ENCODE measurements at places on chromosomes 5 and 9.

GRCh38 chr5:6049662-6050061 lies 328.7 kb downstream of the MED10 start:
- no peak for DNase-seq

GRCh38 chr5:84249918-84250630 lies 134.6 kb downstream of the EDIL3 start:
- no peak for DNase-seq

DNA sequence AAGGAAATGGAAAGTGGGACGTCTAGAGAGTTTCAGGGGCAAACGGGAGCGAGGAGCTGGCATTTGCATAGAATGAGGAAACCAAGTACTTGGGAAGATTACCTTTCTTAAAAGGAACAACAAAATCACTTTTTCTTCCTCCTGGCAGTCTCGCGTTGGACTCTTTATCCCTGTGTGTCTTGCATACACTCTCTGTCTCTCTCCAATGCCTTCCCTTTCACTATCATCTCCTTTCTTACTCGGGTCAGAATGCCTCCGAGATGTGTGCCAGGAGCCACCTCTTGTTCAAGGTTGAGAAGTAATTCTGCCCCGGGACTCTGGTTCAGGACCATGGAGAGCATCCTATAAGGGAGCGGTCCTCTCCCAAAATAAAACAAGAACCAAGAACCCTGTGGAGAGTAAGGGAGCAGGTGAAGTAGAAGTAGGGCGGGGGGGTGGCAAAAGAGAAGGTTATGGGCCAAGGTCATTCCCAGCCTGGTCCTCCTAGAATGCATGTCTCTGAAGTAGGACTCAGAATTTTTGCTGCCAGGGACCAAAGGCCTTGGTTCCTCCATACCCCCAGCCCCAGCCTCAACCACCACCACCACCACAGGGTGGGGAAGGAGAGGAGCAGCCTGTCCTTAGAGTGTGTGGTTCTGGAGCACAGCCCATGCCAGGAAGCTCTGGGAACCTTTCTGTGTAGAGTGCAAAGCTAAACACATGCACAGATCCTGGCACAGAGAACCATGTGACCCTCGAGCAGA lies 72.1 kb upstream of the ARAP3 start:
- DNase-seq, result no peak

- no peak for DNase-seq
Observed at GRCh38 chr5:65440456-65440855, 41.3 kb downstream of the ADAMTS6 start.

DNA sequence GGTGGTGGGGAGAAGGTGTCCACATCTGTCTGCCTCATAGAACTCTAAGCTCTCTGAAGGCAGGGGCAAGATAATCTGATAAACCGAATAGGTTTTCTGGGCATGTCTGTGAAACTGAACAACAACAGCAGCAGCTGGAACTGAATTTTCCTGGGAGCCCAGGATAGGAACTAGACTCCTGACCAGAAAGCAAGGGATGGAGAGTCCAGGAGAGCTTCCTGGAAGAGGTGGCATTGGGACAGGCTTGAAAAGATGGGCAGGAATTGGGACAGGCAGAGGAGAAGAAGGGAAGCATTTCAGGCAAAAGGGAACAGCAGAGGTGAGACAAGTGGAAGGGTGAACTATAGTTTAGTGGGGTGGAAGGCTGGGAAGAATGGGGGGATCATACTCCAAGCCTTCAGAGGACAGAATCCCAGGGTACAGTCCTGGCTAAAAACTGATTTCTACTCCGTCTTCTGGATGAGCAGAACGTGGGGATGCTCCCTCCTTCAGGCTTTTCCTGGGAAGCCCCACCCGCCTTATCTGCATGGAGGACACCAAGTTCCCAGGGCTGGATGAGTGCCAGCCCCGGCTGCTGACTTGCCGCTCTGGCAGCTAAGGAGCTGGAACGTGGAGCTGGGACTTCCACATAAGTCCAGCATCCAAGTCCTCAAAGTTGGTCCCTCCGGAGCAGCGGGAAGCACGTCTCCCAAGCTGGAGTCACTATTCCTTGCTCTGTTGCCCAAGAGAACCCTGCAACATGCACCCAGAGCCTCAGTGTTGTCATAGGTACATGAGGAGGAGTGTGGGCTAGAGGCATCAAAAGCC lies 13.9 kb upstream of the KIF12 start:
- DNase-seq, result no peak

- DNase-seq, result no peak
Observed at GRCh38 chr9:105396441-105396840, 51.4 kb upstream of the FSD1L start.

- no peak for DNase-seq
Observed at GRCh38 chr5:19885040-19885824, 102.8 kb downstream of the CDH18 start.

GRCh38 chr5:148806520-148806931 lies 19.9 kb upstream of the ADRB2 start:
- no peak for DNase-seq
